Activated CD4-positive, alpha-beta T cell treated with anti-CD3 and anti-CD28 coated beads for 36 hours (primary cell): ENCODE measurements at places on chromosomes 1 and 21. TPM values are rescaled to one million over a fixed set of nuclear protein-coding genes. Genes with fewer than 3 reads are reported as not detected.

The TDRD5 gene
- not detected for total RNA-seq

- no peak for DNase-seq
Observed at GRCh38 chr1:161720956-161721737, at the start of gene FCRLB. FCRLB (plus strand) TSS chr1:161721544; CDS start chr1:161722673, 1,129 bp downstream.

- DNase-seq = no peak
Observed at GRCh38 chr21:29329406-29329805, 30.7 kb downstream of the BACH1 start.

GRCh38 chr1:82721702-82722101 lies 921.0 kb downstream of the ADGRL2 start:
- DNase-seq = no peak

DNA sequence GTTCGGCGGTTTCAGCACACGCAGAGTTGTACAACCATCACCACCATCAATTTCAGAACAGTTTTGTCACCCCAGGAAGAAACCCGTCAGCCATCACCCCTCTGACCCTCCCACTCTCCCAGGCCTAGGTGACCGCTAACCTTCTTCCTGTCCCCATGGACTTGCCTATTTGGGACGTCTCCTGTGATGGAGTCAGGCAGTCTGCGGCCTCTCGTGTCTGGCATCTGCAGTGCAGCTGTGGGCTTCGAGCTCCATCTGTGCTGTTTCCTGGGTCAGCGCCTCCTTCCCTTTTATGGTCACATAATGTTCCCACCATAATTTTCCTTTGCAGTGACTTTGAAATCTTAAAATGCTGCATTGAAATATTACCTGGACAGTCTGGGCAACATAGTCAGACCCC lies 24.4 kb downstream of the SLC45A1 start:
- no peak for DNase-seq

GRCh38 chr1:225914947-225915346 lies 9.1 kb downstream of the PYCR2 start:
- no peak for DNase-seq

GRCh38 chr1:203858975-203859374 lies 2.4 kb upstream of the SNRPE start:
- DNase-seq = no peak

The ZBED6 gene
- 19.3 TPM for total RNA-seq

The FMO3 gene
- not detected for total RNA-seq

The KCNK2 gene
- not detected for total RNA-seq

The GNG12 gene
- 0.07 TPM for total RNA-seq
